Fibroblast of the aortic adventitia (primary cell): ENCODE measurements at places on chromosomes 6 and 20. TPM values are rescaled to one million over a fixed set of nuclear protein-coding genes. Genes with fewer than 3 reads are reported as not detected.

GRCh38 chr6:81762132-81762531 lies 9.7 kb upstream of the TENT5A start:
- DNase-seq: peak; percentile 68

- peak; percentile 88 for DNase-seq
These were observed 207.0 kb downstream of the THBS2 start for GRCh38 chr6:169046483-169047192.

DNA sequence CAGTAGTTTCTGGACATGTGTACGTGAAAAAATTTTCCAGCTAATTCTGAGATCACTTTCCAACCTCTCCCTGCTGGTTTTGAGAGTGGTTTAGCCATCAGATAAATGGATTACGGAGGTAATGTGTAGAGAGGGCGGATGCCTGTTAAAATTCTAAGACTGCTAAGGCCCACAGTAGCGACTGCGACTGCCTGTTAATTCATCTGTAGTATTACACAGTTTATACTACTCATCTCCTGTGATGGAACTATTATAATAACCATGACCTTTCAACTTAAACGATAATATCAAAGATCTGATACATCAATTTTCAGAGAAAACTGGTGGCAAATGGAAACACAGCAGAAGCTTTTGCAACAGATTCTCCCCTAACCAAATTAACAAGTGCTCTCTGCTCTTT lies 102.3 kb downstream of the IRF4 start:
- DNase-seq: no peak

DNA sequence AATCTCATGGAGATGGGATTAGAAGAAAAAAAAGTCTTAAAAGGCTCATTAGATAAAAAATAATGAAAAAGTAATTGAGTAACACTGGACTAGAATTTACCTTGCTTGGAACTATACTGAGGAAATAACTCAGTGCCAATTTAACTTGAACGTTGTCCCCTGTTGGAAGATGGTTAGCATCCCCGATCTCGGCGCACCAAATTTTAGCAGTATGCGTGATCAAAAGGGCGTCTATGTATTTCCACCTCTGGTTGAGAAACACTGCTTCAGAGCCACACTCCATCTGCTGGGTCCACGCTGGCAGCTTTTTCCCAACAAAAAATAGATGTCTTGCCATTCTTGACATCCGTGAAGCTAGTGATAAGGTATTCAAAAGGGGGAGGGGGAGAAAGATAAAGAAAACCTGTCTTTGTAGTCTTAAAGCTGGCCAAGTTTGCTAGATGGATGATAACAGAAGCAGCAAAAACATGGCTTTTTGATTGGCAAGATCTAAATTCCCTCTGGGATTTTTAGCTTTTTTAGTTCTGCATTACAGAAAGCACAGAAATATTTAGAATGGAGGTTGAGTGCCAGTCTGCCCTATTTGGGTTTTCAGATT lies 6.4 kb downstream of the HINT3 start:
- no peak for DNase-seq

DNA sequence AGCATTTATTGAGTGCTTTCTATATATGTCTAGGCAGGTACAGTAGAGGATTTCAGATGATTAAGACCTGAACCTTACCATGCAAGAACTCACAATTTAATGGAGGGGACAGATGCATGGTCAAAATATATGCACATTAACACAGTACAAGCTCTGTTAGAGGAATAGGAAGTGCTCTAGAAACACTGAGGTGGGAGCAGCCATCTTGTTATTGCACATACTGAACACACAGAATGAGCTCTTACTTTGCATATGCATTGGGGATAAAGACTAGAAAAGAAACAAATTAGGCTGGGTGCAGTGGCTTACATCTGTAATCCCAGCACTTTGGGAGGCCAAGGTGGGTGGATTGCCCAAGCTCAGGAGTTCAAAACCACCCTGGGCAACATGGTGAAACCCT lies 438.3 kb downstream of the UTRN start:
- DNase-seq: no peak

DNA sequence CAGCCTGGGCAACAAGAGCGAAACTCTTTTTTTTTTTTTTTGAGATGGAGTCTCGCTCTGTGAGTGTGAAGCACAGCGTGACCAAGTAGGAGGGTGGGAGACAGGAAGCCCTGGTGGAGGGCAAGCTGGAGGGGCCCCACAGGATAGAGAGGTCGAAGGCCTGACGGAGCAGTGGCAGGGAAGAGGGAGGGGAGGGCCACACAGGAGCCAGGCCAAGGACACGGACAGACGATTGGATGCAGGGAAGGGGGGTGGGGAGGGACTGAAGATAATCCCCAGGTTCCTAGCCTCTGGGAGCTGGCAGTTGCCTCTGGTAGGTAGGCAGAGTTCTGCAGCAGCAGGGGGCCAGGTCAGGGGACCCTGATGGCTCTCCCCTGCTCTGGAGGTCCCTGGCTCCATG lies 10.8 kb upstream of the GUCA1A start:
- DNase-seq: no peak

DNA sequence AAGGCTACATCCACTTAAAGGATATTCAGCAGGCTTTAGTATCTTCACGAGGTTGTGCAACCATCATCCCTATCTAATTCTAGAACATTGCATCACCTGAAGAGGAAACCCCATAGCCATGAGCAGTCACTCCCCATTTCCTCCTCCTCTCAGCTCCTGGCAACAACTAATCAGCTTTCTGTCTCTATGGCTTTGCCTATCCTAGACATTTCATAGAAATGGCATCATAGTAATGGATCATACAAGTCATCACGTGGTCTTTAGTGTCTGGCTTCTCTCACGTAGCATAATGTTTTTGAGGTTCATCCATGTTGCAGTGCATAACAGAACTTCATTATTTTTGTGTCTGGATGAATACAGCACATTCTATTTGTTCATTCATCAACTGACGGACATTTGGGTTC lies 20.5 kb downstream of the SNAI1 start:
- DNase-seq: peak; percentile 97

DNA sequence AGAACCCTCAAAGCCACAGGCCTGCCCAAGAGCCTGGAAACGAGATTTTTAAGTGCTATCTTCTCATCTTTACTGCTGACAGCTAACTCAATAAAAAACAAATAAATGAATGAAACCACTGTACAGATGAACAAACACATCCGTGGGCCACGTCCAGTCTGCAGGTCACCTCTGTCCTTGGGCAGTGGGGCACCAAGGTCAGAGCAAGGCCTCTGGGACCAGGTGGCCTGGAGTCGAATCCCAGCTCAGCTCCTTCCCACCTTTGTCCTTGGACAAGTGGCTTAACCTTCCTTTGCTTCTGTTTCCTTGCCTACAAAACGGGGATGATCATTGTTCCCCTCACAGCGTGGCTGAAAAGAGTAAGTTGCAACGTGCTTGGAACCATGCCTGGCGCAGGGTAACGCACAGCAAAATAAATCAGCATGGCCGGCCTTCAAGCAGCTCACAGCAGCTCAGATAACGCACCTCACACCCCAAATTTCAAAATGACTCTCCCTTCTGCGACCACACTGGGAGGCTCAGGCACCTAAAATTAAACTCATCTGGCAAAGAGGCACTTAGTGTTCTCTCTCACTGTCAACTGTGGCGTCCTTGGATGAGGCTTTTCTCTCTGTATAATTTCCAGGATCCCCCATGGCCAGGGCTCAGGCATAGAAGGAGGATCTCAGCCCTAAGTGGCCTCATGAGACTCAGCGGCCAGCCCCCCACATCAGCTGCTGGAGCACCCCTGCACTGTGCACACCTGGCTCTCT lies 35.7 kb downstream of the RRBP1 start:
- no peak for DNase-seq

DNA sequence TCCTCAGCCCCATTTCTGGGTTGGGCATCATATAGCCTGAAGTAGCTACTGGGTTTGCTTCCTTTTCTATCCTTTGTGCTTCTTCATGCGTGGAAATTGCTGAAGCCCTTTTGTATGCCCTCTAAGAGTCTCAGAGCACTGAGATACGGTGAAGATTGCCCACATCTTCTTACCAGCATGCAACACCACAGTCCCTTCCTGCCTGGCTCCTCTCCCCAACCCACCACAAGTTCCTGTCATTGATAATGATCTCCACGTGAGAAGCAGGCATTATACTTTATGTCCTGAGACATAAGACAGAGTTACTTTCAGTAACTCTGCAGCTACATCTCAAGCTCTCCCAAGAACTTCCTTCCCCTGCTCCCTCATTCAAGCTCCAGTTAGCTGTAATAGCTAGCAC lies 15.8 kb upstream of the PLCB4 start:
- DNase-seq: no peak

DNA sequence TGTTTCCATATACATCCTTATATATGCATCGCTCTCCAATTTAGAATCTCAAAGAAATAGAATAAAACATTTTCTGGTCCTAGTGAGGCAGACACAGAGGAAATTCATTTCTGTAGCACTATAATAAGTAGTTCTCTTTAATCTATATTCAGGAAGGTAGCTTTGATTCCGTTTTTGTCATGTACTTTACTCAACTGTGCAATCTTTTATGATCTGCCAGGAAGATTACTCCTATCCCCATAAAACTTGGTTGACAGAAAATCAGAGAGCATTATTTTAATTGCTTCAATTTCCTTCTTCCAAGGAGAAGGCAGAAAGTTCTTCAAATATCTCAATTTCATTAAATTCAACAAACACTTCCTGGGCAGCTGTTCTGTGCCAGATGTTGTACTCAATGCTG lies 10.6 kb upstream of the CLIC5 start:
- DNase-seq: no peak

GRCh38 chr20:57522380-57523140 lies 2.4 kb downstream of the CTCFL start:
- DNase-seq: no peak

GRCh38 chr6:88588938-88589337 lies 374.5 kb downstream of the RNGTT start:
- DNase-seq: no peak

GRCh38 chr6:18383441-18383840 lies 3.7 kb upstream of the RNF144B start:
- DNase-seq: no peak

DNA sequence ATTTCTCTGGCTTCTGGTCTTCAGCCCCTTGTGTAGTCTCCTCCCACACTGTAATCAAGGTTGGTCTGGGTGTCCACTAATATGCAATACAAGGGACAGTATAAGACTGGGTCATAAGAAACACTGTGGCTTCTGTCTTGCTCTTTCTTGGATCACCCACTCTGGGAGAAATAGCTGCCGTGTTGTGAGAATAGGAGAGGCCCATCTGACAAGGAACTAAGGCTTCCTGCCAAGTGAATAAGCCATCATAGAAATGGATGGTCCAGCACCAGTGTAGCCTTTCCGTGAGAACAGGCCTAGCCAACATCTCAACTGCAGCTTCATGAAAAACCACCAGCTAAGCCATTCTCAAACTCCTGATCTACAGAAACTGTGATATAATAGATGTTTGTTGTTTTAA lies 23.3 kb downstream of the BAG2 start:
- DNase-seq: peak; percentile 70

GRCh38 chr20:37205794-37206193 lies 26.4 kb upstream of the MROH8 start:
- DNase-seq: no peak

Gene ANKRD66
- total RNA-seq: not detected in 2 replicates

GRCh38 chr6:36075656-36076055 lies 48.0 kb downstream of the MAPK14 start:
- DNase-seq: no peak

DNA sequence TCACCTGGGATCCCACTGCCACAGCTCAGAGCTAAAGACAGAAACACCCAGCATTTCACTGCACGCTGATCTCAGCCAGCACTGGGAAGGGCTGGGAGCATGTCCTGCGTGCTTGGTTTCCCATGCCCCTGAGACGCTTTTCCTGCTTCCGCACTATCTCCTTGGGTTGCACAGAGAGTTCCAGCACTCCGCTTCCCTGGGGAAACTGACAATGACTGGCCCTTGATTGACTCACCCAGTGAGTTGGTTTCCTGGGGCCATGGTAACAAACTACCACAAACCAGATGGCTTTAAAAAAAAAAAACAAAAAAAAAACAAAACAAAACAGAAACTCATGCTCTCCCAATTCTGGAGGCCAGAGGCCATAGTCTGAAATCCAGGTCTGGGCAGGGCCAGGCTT lies 14.8 kb upstream of the MAS1L start:
- no peak for DNase-seq

- no peak for DNase-seq
These were observed 191.9 kb upstream of the SLC35B3 start for GRCh38 chr6:8627085-8627861.

Gene CENPQ
- 2.9 and 23.7 TPM in 2 replicates for total RNA-seq

GRCh38 chr20:51212816-51213215 lies 189.9 kb upstream of the KCNG1 start:
- DNase-seq: no peak

Gene RTN4IP1
- 1.9 and 7.6 TPM in 2 replicates for total RNA-seq

GRCh38 chr6:46015119-46015968 lies at the start of gene CLIC5:
Gene CLIC5 (minus strand): TSS chr6:46015860. CDS start chr6:46015542, 318 bp downstream.
- no peak for DNase-seq

DNA sequence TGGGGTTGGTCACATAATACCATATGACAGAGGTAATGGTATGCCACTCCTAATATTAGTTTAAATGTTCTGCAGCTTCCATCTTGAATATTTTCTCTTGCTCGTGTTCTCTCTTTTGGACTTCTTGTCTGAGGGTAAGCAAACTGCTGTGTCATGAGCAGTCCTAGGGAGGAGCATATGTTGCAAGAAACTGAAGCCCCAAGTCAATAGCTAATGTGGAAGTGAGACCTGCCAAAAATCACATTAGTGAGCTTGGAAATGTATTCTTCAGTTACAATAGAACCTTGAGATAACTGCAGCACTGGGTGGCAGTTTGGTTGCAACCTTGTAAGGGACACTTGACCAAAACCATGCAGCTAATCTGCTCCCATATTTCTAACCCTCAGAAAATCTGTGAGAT lies 178.2 kb upstream of the IMPG1 start:
- no peak for DNase-seq

DNA sequence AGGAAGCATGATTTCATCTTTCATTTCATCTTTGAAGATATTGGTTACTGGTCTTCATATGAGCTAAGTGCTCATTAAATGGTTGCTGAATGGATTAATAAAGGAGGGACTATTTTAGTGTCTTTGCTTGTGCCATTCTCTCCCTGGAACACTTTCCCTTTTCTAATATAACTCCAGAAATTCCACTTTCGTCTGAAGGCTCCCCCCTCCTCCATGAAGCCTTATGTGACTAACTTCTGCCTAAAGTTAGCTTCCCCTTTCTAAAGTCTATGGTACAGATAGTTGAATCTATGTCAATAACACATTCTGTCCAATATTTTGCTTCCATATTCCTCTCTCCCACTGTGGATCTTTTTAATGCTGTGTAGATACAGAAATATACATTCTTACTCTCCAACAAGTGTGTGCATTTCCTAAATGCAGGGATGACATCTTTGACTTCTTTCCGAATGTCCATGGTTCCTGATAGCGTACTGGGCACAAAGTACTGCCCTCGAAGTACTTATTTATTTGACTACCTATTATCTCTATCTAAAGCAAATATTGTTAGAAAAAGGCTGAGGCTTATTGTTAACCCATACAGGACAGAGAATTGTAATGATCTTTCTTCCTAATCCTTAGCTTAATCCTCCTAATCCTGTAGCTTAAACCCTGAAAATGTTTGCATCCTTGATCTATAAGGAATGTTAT lies 84.7 kb upstream of the ELOVL5 start:
- DNase-seq: no peak

- DNase-seq: no peak
These were observed 68.5 kb downstream of the MAP3K5 start for GRCh38 chr6:136723780-136724179.
